ENCODE measurements at places on chromosomes 12 and 14.

- DNase-seq: peak; percentile 2
Measured at GRCh38 chr12:62934799-62935674, at the start of gene PPM1H. Gene PPM1H, minus strand, starts transcription at chr12:62935150. Its CDS starts 414 bp downstream, at chr12:62934736.

GRCh38 chr14:64324895-64325294 is 30.7 kb upstream of the ESR2 start:
- DNase-seq: no peak

- no peak for DNase-seq
Measured at GRCh38 chr14:60943637-60944032, 37.2 kb downstream of the TRMT5 start.

GRCh38 chr14:69982220-69982839 is 103.1 kb downstream of the SMOC1 start:
- DNase-seq: no peak

- DNase-seq: peak; percentile 62
Measured at GRCh38 chr12:113103756-113104450, 31.7 kb downstream of the RASAL1 start.

DNA sequence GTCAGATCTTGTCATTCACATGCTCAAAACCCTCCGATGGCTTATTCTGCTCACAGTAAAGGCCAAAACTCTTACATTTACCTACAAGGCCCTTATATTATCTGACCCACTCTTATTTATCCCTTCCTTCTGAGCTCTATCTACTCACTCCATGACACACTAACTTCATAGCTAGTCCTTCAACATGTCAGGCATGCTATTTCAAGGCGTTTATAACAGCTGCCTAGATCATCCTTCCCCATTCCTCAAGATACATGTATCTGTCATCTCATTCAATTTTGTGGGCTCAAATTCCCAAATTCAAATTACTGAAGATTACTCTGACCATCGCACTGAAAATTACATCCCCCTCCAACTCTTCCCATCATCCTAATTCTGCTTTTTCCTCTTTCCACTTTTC is 6.9 kb downstream of the MIS18BP1 start:
- no peak for DNase-seq

- DNase-seq: no peak
Measured at GRCh38 chr12:77842430-77842829, 11.7 kb downstream of the NAV3 start.
